ENCODE measurements at places on chromosomes 2 and 18.

DNA sequence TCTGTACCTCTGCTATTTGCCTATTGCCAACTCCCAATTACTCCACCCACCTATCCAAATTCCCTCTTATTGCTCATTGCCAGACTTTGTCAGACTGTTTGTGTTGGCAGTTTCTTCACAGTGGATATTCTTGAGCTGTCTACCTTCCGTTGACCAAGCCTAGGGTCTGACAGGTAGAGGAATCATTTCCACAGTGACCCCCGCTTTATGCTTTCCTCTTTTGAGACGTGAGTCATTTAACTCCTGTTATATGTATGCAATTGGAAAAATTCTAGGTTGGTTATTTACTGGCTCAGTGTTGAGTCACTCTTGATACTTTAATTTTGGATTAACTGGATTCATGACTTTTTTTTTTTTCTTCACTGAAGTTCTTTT, 187.7 kb downstream of the IRS1 start:
- DNase-seq: no peak

DNA sequence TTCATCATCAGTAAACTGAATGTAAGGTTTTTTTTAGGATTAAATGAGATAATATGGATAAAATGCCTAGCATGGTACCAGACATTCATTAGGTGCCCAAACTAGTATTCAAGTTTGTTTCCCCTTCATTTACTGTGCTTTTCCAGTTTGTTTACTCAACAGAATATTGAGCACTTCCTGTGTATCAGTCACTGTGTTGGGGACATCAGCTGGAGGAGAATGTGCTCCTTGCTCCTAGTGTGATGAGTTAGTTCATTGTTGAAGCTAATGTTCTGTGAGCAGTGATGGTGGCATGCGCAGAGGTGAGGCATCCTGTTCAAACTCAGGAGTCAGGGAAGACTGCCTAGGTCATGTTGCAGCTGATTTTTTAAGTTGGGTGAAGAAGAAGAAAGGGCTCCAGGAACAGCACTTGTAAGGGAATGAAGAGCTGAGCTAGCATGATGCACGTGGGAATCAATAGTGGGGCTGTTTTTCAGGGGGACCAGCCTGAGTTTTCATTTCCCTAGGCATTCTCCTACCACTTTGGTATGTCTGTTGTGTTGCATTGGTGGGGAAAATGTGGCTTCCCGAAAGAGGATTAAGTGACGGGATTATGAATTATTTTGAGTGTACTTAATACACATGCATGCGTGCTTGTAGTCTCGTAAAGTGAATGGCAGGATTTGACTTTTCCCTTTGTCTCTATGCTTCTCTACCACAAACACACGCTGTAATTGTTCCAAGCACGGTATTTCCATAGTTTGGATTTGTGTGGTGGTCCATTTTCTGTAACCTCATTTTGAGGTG, 23.7 kb downstream of the TTLL4 start:
- DNase-seq: no peak

DNA sequence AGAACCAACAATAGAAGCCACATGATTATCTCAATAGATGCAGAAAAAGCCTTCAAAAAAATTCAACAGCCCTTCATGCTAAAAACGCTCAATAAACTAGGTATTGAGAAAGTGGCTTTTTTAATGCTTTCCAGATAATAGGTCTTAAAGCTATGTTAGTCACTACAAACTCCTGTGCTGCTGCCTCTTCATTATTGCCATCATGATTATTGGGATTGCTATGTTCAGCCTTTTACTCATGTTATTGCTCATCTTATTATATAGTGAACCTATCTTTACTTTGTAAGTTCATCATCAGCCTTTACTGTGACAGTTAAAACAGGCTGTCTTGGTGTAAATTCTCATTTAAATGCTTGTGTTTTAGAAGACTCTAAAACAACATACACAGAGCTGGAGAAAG, 1557.2 kb upstream of the ZEB2 start:
- DNase-seq: no peak

- no peak for DNase-seq
These were observed 521.2 kb downstream of the SLC4A3 start for GRCh38 chr2:220148471-220149248.

DNA sequence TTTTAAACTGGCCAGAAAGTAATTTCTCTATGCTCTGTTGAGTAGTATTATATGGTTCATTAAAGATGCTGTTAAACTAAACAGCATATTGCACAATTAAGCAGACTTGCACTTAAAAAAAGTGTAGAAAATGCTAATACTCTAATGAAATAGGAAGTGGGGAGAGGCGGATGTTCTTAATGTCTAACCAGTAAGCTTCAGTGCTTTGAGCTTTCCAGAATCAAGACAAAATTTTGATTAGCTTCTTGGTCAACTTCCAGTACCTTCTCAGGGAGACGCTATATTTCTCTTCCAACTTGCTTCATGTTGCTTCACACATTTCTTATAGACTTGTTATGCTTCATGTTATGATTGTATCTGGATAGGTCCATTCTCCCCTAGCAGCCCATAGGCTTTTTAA, 89.1 kb downstream of the MAP2 start:
- DNase-seq: no peak

GRCh38 chr18:39199231-39199855, 1633.7 kb upstream of the CELF4 start:
- no peak for DNase-seq

DNA sequence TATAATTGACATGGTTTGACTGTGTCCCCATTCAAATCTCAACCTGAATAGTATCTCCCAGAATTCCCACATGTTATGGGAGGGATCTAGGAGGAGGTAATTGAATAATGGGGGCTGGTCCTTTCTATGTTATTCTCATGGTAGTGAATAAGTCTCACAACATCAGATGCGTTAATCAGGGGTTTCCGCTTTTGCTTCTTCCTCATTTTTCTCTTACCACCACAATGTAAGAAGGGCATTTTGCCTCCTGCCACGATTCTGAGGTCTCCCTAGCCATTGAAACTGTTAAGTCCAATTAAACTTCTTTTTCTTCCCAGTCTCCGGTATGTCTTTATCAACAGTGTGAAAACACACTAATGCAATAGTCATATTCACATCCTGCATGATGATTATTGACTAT, 1073.3 kb upstream of the CDH2 start:
- no peak for DNase-seq

- DNase-seq: no peak
These were observed 34.7 kb downstream of the LPIN2 start for GRCh38 chr18:2978208-2978607.

DNA sequence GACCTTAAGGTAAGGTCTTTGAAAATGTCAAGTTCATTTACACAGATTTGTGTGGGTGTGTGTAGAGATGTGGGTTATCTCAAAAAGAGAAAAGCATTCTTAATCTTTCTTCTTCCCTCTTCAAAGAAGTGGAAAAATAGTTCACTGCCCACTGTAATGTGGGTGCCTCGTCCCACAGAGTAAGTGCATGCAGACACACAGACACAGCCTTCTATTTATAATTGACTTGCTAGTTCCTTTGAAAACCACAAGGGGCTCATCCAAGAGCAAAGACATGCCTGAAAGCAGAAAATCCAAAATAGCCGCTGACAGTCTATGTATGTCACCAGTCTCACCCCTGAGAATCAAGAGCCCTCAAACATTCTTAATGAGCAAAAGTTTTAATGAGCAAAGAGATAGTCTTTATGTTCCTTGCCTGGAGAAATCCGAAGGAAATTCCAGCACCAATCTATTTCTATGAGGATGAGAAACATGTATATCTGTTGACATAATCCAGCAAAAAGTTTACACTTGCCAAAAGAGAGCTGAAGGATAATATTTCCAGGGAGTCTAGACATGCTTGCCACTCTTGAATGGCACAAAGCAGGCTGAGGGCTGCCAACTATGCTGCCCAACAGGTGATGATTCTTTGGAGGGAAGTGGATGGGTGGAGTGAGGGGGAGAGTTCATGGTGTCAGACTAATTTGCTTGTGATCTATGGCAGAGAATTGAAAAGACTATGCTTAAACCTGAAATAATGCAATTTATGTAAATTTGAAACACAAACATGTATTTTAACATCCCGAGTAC, 93.9 kb downstream of the ACVR1 start:
- no peak for DNase-seq

DNA sequence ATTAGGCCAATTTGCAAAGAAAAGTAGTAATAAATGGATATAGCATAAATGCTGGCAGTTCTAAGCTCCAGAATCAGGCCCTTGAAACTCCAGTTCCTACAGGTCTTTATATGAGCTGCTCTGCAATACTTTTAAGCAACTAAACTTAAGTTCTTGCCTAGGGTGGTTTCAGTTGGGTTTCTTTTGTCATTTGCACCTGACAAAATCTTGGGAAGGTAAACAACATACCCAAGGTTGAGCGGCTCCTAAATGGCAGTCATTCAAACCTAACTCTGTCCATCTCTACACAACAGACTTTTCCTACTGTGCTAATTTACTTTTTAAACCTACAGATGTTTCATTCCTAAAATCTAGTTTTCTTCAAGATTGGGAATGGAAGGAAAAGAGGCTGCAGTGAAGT, 9.3 kb upstream of the KANSL1L start:
- DNase-seq: no peak

DNA sequence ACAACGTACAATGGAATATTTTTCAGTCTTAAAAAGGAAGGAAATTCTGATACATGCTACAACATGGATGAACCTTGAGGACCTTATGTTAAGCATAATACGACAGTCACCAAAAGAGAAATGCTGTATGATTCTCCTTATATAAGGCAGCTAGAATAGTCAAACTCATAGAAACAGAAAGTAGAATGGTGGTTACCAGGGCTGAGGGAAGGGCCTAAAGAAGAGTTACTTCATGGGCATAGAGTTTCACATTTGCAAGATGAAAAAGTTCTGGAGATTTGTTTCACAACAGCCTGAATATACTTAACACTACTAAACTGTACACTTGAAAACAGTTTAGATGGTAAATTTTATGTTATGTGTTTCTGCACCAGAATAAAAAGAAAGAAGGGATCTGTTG, 113.3 kb downstream of the GALNT1 start:
- DNase-seq: no peak

GRCh38 chr2:99863236-99863902, 279.0 kb downstream of the AFF3 start:
- DNase-seq: no peak

- DNase-seq: no peak
These were observed 296.5 kb downstream of the NOL4 start for GRCh38 chr18:33928231-33928630.

- DNase-seq: no peak
These were observed 49.7 kb upstream of the VWC2L start for GRCh38 chr2:214361116-214361515.

- DNase-seq: peak; percentile 71
These were observed 109.8 kb downstream of the AP1S3 start for GRCh38 chr2:223727562-223727961.

DNA sequence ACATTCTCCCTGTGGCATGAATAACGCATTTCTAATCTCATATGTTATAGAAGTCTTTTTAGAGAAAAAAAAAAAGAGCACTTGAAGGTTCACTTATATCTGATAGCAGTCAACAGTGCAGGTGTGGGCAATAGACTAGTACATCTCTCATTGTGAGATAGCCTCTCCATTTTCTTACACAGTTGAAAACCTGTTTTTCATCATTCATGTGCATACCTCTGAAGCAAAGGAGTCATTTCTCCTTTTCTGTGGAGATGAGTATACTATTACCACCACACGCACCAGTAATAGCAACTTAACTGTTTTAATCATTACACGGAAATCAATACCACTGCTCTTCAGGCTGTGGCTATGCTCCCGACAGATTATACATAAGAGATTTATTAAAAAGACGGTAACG, 1653.3 kb upstream of the TMEFF2 start:
- DNase-seq: no peak

- DNase-seq: no peak
These were observed 1210.4 kb upstream of the ACVR2A start for GRCh38 chr2:146634230-146635097.

DNA sequence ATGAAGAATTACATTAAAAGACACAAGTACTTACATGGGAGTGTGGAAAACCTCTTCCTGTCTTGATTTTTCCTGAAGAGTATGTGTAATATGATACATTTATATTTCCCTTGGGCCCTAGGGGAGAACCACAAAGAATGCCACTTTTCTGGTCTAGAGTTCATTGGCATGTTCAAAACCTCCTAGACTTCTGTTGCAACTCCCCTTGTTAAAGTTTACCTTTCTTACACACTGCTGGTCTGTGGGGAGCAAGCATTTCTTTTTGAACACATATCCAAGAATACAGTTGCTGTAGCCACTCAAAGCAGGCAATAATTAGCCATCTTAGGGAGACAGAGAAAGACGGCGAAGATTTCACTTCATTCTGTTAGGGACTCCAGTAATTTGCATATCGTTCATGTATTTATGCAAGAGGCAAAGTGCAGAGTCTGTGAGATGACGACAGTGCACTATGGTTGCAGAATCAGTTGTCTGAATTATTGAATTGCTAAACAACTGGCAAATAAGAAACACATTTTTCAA, 103.5 kb downstream of the NOL4 start:
- no peak for DNase-seq

DNA sequence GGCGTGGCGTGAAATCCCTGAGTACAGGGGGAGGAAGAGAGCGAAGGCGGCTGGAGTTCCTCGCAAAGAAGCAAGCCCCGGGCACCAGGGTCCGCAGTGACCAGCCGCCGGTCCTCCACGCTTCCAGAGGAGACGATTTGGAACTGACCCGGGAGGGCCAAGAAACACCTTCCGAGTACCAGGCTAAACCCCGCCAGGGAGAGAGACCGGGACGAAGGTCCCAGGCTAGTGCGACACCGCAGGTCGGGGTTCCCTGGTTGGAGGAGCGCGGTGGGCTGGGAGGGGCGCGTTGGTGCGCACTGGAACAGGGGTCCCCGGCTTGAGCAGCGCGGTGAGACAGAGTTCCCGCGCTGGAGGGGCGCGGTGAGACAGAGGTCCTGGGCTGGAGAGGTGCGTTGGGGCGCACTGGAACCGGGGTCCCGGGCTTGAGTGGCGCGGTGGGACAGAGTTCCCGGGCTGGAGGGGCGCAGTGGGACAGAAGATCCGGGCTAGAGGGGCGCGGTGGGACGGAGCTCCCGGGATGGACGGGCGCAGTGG, 901 bp downstream of the WDFY1 start:
- DNase-seq: no peak

DNA sequence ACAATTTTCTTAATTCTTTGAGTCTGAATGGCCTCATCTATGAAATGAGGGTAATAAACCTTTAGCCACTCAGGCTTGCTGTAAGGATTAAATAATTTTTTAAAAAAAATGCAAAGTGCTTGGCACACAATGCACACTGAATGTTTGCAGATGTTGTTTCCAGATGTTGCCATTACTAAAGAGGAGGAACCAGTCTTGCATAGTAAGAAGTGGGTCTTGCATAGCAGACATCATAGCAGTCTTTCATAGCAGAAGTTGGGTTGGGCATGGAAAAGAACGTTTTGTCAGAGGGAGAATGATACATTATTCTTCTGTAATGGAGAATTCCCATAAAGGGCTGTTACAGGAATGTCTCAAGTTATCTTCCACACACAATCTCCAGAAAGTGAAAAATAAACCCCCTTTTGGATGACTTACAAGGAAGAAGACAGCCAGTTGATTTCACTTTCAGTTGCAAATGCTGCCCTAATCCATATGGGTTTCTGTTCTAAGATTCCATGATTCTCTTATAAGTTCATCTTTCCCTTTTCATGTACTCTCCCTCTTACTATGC, 327.7 kb downstream of the SUCLG1 start:
- no peak for DNase-seq

GRCh38 chr2:128635361-128635900, 316.8 kb upstream of the HS6ST1 start:
- no peak for DNase-seq
